ENCODE measurements at places on chromosomes 7 and 10.

DNA sequence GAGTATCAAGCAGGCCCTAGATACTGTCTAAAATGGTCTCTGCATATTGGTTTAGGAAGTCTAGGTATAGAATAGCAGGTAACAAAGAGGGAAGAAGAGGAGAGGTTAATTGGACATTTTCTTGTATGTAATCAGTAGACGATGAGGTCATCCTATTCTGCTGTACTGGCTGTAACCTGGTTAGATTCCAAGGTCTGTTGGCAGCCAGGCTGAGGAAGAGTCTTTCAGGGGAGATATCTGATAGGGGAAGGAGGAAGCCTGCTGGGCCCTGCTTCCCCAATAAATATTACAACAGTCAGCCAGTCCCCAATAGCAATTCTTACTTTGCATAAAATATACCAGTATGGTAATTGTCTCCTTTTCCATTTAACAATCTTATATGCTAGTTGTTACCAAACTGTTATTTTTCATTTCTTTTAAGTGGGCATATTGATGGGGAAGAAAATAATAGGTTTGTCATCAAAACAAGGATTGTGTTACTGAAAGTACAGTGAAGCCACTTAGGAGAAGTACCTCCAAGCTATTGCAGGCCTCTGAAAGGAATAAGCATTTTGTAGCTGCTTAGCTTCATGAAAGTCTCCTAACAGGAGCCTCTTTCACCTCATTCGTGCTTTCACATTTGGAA, 186.4 kb downstream of the LRRC4 start:
- no peak for DNase-seq

- no peak for DNase-seq
These were observed 54.2 kb upstream of the CDCA7L start for GRCh38 chr7:21999896-22000295.

DNA sequence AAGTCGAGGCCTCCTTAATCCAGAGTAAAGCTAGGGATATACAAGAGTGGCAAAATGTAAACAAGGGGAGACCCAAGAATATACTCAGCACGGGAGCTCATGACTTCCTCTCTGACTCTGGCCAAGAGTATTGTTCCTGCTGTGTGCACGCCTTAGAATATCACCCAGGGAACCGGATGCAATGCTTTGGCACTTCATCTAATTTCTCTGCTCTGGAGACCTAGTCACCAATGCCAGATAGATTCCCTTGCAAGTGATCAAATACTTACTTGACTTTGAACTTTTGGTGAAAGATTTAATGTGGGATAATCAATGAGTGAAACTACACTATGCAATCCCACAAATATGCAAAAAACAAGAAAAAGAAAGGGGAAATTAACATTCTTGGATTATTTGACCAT, 695.5 kb downstream of the INHBA start:
- DNase-seq, result no peak

- no peak for DNase-seq
These were observed 98.4 kb upstream of the HABP2 start for GRCh38 chr10:113454341-113455061.

- no peak for DNase-seq
These were observed 556.5 kb upstream of the LRRN3 start for GRCh38 chr7:110534241-110534931.

DNA sequence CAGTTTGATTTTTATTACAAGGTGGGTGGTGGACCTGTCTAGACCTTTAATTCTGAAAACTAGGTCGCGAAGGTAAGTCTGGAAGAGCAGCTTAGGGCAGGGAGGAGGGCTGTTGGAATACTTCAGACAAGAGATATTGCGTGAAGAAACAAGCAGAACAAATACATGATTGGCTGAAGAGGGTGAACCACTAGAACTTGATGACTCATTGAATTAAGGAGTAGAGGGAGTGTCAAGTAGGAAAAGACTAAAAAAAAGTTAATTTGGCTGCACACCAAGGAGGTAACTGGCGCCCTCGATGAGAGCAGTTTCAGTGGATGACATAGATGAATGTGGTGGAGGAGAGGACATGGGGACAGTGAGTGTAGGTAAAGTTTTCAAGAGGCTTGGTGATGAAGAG, 41.3 kb downstream of the WNT2 start:
- DNase-seq, result no peak

DNA sequence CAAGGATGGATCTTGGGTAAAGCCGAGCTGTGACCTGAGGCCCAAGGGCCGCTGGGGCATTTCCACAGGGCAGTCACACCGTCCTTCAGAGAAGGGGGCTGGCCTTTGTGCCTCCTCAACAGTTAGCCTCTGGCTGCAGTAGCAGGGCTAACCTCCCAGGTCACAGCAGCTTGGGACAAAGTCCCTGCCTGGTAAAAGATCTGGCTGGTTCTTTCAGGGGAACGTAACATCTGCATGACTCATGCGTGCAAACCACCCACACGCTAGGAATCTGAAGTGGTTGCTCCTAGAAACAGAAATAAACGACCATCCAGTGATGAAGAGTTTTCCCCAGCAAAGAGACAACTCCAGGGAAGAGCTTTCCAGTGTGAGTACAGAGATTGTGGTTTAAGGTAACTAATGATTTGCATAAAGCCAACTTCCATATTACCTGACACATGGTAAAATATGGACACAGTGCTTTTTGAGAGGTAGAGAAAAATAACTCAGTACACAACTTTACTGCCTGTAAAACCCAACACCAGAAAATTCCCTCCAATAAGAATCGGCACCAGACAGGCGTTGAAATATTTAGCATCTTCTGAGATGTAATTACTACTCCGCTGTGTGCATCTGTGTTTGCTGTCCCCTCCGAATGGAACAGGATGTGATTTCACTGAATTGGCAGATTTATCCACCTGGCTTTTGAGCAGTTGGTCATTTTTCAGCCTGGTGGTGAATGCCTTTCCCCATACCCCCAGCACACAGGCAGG, 84.9 kb upstream of the ADRB1 start:
- DNase-seq, result no peak

- no peak for DNase-seq
These were observed 70.5 kb downstream of the SEMA3A start for GRCh38 chr7:84123965-84124547.

DNA sequence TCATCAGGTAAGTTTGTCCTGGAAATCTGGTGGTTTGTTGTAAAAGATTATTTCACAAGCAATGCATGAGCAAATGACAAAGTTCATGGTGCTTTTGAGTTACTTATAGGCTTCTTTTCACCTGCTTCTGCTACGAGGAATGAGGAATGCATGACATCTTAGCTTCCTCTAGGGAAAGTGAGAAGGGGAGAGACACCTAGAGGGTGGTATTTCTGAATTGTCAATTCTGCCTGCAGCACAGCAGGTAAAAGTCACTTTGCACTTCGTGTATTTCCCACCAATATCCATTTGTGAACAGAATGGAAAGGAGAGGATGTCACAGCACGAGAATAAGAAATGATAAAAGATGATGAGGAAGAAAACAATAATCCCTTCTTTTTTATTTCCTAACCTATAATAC, 153.4 kb upstream of the FEZF1 start:
- no peak for DNase-seq
